ENCODE measurements at places on chromosomes 12 and 14. TPM values are rescaled to one million over a fixed set of nuclear protein-coding genes. Genes with fewer than 3 reads are reported as not detected.

Gene CMTM5
- total RNA-seq: not detected

Gene AICDA
- not detected for total RNA-seq

Gene FBLN5
- 0.16 TPM for total RNA-seq

DNA sequence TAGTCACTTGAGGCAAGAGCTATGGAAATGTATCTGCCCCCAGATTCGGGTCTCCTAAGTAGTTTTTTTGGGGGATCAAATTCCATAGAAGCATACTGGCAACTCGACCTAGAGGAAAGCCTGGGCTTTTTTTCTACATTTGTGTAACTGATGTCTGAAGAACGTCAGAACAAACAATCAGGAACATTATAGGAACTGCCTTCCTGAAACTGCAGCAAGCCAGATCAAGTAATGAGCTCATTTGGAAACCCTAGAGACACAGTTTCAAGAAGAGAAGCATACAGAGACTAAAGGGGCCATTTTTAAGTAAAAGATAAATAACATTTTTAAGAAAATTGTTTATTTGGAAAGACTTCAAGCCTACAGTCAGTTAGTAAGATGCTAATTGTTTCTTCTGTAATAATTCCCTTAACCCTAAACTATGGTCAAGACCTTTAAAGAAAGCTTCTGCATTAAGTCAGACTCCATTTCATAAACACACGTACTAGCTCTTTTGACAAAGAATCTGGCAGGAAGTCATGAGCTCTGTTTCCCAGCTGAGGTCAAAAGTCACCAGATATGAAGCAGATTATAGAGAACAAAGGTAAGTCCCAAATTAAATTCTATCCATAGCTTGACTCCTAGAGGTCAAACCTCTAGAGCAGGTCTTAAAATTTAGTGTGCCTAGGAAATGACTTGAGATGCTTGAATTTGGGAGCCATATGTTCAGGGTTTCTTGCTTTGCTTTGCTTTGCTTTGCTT is 112.8 kb downstream of the EGLN3 start:
- no peak for DNase-seq

GRCh38 chr14:21071225-21072030 is 1.3 kb downstream of the ARHGEF40 start:
- DNase-seq: peak; percentile 90
